Effector memory CD8-positive, alpha-beta T cell (primary cell): ENCODE measurements at places on chromosomes 7 and 10.

GRCh38 chr7:146235195-146235594 is 118.6 kb downstream of the CNTNAP2 start:
- no peak for DNase-seq

GRCh38 chr10:12349629-12350166 is 351 bp downstream of the CAMK1D start:
- DNase-seq = no peak

GRCh38 chr10:129095680-129096064 is 371.4 kb upstream of the MGMT start:
- no peak for DNase-seq

DNA sequence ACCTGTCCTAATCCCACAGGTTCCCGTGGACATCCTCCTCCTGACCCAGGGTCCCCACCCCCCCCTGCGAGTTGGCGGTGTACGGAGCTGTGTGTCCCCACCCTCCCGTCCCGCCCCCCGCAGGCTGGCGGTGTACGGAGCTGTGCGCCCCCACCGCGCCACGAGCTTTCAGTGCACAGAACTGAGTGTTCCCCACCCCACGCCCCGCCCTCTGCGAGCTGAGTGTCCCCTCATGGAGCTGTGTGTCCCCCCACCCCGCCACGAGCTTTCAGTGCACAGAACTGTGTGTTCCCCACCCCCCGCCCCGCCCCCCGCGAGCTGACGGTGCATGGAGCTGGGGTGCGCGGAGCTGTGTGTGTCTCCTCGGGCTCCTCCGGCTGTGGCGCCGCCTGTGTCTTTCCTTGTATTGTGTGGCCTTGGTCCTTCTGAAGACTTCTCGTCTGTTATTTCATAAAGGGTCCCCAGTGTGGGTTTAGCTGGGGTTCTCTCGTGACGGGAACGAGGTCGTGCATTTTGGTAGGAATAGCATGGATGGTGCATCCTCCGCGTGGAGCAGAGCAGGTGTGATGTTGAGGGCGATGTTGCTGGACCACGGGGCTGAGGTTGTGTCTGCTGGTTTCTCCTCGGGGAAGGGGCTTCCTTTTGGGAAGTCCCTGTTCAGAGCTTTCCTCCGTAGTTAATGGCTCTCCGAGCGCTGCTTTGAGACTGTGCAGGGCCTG is 18.0 kb upstream of the JAKMIP3 start:
- DNase-seq = no peak

DNA sequence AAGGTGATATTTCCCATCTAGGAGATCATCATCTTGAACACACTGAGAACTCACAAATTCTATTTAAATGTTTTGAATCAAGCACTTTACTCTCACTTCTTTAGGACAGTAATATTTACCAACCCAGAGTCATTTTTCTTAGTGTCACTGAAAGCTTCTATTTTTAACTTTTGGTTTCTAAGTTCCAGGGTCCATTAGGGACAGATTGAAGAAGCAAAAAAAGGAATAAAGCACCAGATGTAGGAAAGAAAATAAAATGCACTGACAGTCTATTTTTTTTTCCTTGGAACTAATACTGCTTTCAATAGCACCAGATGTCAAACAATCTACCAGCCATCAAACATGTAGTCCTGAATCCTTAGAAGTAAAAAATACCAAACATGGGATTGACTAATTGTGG is 526.7 kb upstream of the LRRN3 start:
- no peak for DNase-seq

DNA sequence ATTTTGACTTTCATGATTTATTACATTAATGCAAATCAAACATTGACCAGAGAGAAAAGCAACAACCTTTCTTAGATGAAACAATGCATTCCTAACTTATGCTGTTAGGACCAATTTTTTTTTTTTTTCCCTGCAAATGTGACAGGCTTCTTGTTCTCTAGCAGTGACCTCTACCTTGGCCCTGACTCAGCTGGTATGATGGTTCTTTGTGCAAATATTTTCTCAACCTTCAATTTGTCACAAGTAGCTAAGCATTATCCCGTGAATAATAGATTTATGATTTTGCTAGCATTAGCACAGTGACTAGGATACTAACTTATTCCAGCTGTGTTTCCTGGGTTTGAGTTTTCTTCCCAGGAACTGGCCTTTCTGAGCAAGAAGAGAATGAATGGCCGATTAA is 64.9 kb downstream of the PPP1R9A start:
- no peak for DNase-seq

- DNase-seq = no peak
These were observed 12.6 kb downstream of the NACAD start for GRCh38 chr7:45075871-45076796.

DNA sequence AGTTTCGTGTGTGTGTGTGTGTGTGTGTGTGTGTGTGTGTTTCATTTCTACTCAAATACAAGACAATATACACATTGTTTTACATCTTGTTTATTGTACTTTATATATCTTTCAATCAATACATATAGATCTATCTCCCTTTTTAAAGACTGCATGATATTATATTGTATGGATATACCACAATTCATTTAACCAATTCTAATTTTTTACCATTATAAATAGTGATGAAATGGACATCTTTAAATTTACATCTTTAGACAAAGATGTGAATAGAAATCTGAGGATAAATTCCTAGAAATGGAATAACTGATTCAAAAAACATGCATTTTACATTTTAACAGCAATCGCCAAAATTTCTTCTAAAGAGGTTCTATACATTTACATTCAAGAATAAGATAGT is 23.2 kb upstream of the HIBADH start:
- no peak for DNase-seq

DNA sequence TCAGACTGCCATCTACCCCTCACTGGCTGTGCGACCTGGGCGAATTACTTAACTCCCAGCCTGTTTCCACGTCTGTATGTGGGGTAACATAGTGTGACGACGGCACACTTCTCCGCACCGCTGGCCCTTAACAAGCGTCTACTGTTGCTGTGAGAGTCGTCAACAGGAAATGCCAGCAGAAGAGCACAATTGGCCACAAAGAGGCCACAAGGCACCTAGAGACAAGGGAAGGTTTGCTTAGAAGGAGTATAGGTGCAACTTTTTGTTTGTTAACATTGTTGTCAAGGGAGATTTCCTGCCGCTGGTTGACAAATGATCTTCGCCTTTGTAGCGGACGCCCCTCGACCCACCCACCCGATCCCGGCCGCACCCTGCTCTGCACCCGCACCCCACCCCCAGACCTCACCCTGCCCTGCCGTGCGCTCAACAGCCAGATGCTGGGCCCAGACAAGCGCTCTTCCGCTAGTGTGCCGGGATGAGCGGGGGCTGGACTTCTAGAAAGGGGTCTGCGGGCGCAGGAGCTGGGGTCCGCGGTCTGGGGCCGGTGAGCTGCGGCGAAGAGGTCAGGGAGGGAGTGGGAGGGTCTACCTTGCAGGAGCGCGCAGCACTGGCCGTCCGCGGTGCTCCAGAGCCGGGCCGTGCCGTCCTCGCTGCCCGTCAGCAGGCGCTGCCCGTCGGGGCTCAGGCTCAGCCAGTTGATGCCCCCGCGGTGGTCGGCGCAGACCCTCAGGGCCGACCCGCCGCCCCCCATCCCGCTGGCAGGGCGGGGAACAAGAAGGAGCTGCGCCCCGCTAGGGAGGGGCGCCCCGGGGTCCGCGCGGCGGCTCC is 785 bp downstream of the WDR86 start:
- peak; percentile 83 for DNase-seq

DNA sequence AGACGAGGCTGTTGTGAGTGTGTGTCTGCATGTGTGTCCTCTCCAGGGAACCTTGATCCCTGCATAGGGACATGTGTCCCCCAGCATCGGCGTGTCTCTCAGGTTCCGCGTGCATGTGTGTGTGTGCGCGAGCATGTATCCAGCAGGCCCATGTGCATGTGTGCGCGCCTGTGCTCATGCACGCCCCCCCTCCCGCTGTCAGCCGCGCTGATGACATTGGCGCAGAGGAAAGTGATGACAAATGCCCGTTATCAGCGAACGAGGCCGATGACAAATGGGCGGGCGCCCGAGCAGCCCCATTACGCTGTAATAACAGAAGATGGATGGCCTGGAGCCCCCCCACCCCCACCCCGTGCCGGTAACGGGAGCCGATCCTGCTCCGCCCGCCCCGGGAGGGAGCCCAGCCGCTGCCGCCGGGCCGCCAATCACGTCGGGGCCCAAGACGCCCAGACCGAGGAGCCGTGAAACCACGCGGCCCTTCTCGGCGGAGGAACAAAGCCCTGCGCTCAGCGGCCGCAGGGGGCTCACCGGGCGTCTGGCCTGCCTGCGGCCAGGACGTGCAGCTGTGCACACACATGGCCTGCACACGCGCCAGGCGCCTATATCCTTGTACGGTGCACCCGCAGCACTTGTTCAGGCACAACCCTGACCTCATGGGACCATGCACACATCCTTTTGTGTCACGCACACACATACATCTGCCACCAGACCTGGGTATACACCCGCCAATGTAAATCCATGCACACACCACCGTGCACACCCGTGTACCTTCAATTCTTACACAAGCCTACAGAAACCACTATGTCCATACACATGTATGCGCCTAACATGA is 21.5 kb downstream of the POLL start:
- no peak for DNase-seq

DNA sequence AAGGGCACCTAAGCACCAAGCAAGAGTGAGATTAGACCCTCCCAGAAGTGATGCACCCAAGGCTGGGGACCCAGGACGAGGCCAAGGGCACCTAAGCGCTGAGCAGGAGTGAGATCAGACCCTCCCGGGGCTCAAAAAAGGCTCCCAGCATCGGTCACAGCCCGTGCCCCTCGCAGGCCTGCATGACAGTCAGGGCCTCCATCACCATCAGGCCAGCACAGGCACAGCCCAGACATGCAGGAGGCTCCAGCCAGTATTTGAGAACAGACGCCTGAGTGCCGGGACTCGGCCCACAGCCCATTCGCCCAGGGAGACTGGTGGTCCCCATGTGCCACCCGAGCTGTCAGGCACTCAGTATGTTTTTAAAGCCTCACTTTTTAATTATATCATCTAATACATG is 595.9 kb downstream of the PTPRN2 start:
- DNase-seq = no peak

DNA sequence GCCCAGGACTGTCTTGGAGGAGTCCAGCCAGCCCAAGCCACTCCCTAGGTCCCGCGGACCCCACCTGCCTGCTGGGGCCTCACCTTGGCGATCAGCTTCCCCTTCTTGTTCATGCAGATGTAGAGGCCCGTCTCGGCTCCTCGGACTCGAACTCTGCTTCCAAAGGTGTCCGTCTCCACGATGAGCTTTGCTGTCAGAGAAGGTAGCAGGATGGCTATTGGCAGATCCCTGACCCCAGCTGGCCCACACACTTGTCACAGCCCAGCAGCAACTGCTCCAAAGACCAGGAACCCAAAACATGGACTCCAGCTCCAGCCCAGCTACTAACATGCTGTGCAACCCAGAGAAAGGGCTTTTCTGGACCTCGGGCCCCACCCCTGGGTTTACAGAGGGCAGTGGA is 4.5 kb downstream of the FGF8 start:
- no peak for DNase-seq
